Activated naive CD4-positive, alpha-beta T cell treated with anti-CD3 and anti-CD28 coated beads for 36 hours (primary cell): ENCODE measurements at places on chromosomes 5 and 9. TPM values are rescaled to one million over a fixed set of nuclear protein-coding genes. Genes with fewer than 3 reads are reported as not detected.

DNA sequence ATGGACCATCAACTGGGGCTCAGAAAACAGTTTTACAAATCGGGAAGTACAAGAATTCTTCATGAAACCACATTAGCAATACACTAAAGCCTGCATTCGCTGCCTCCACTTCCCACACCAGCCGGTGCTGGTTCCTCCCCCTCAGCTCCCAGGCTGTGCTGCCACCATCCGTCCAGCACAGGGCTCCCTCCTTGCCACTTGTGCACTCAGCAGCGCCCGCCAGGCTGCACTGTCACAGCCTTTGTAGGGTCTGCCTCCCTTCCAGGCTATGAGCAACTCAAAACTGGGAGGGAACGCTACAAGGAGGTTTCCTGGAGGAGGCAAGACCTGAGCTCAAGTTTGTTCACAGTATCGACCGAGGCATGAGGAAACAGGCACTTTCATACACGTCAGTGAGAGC is 7.7 kb downstream of the MAPK9 start:
- no peak overlapping the region for H3K27ac ChIP-seq
- no peaks in the 10 kb centered on the region for H3K27me3 ChIP-seq
- H3K4me3 ChIP-seq: no peak overlapping the region

DNA sequence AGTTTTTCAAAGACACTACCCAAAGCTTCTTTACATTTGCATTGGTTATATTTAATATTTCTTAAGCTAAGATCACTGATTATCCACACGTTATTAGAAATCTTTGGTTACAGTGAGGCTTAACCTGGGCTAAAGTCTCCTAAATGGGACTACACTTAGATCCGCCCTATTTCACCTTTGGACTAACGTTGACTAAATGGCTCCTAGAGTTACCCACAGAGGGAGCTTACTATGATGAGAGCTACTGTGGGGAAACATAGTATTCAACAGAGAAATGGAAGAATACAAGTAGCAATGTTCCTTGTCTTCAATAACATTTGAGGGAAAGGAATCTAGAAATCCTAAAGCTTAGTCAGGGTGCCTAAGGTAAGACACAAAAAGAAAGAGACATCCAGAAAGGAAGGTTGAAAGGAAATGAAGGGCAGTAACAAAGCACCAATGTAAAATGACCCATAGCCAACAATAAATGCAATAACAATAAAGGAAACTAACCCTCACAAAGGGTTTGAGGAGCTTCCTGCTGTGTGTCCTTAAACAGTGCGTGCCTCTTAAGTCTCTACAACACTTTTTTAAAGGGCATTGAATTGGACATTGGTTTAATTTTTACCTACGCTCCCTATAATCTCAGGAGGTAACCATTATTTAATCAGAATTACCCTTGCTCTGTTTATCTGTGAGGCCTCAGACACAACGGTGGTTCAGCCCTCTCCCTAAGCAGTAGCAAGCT is 217.1 kb downstream of the PJA2 start:
- H3K27ac ChIP-seq: no peak overlapping the region
- DNase-seq: no peak
- H3K4me1 ChIP-seq: peaks cover 3% of the 10 kb centered on the region

GRCh38 chr5:45252978-45253377 is 443.2 kb downstream of the HCN1 start:
- no peak for DNase-seq
- no peaks in the 10 kb centered on the region for H3K36me3 ChIP-seq

DNA sequence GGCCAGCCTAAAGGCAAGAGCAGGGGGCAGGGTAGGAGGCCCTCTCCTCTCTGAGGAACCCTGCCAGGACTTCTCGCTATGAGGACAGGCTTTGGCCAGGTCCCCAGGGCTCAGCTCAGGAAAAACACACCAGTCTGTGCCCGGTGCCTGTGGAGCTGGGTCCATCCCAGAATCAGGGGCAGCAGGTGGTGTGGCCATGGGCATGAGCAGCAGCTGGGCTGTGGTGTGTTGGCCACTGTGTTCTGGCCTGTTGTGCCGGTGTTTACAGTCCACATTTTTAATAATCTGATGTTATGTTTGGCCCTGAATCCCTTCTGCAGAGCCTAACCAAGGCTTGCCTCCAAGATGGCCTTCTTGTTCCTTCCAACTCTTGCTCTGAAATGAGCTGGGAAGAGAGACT is 77.0 kb downstream of the FGF18 start:
- DNase-seq: no peak
- no peaks in the 10 kb centered on the region for H3K27me3 ChIP-seq
- no peak overlapping the region for H3K4me3 ChIP-seq

DNA sequence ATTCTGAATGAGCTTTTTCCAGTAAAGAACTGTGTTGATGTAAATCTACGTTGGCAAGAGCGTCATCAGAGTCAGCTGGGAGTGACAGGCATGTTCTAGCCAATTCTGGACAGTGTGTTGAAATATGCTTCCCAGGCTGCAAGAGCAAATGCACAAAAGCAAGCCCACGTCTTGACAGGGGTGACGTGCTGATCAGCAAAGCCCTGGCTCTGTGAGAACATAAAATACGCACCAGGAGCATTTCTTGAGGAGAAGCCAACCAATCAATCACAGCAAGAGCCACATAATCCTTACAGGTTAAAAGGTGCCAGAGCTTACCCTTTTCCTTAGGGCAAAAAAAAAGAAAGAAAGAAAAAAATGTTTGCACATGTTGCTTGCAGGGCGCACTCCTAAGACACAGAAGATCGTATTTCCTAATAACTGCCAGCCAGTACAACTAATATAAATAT is 148.1 kb downstream of the PDE4D start:
- H3K36me3 ChIP-seq: no peaks in the 10 kb centered on the region
- no peak for DNase-seq
- H3K4me3 ChIP-seq: no peak overlapping the region
- no peak overlapping the region for H3K27ac ChIP-seq
- H3K4me1 ChIP-seq: no peaks in the 10 kb centered on the region

DNA sequence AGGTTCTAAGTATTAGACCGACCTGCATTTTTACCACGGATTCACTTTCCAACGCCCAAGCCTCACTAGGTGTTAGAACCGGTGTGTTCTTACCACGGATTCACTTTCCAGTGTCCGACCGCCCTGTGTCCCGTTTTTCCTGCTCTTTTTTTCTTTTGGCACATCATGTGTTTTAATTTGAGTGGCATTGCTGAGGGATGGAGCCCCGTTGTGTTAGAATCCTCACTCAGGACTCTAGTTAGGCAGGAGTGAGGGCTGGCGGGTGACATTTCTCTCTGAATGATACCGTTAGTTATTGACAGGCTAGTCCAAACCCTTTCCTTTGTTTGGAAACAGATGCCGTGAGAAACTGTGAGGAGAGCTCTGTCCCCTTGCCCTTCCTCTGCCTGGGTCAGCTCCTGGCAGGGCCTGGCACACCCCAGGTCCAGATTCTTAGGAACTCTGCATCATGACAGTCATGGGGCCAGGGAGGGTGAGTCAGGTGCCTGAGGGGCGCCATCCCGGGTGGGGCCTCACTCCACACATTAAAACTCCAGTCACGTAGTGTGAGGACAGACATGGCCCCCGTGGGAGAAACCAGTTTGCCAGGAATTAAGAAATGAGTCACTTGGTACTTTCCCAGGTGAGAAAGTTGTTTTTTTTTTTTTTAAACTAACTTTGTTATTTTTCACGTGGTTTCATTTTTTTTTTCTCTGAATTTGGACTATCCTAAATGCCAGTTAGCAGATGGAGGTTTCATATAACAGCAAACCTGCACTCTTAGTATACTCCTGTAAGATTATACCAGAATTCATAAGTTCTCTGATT is 15.8 kb downstream of the EXOC3 start:
- peaks cover 57% of the 10 kb centered on the region for H3K4me1 ChIP-seq
- peak overlapping the region; percentile 21 for H3K4me3 ChIP-seq
- peak overlapping the region; percentile 94 for H3K27ac ChIP-seq
- H3K36me3 ChIP-seq: peaks cover 55% of the 10 kb centered on the region
- H3K27me3 ChIP-seq: no peaks in the 10 kb centered on the region

- no peak for DNase-seq
- H3K36me3 ChIP-seq: no peaks in the 10 kb centered on the region
These were observed 392.8 kb upstream of the DAP start for GRCh38 chr5:11153670-11154382.

- H3K36me3 ChIP-seq: no peaks in the 10 kb centered on the region
- H3K4me1 ChIP-seq: no peaks in the 10 kb centered on the region
- no peak overlapping the region for H3K4me3 ChIP-seq
- peaks cover 10% of the 10 kb centered on the region for H3K27me3 ChIP-seq
These were observed 90.6 kb upstream of the OSMR start for GRCh38 chr5:38755181-38755580.

PCSK1 gene
- total RNA-seq: not detected
